ENCODE measurements at places on chromosomes 3 and 15. TPM values are rescaled to one million over a fixed set of nuclear protein-coding genes. Genes with fewer than 3 reads are reported as not detected.

NR1I2 gene
- total RNA-seq, result not detected

CORO2B gene
- total RNA-seq, result 2.0 TPM

ITPKA gene
- not detected for total RNA-seq

HRG gene
- not detected for total RNA-seq

DZIP1L gene
- total RNA-seq, result 1.2 TPM

GABRA5 gene
- not detected for total RNA-seq

CAPN3 gene
- total RNA-seq, result 268 TPM

GRM2 gene
- total RNA-seq, result 0.15 TPM

GRM7 gene
- not detected for total RNA-seq

GOLGA8R gene
- 1.8 TPM for total RNA-seq

EPHB3 gene
- 1.2 TPM for total RNA-seq

MYL3 gene
- total RNA-seq, result 395 TPM

TGM4 gene
- not detected for total RNA-seq

RBMS3 gene
- total RNA-seq, result 28.1 TPM

PPP1R14D gene
- not detected for total RNA-seq

AADAC gene
- total RNA-seq, result not detected

PLA2G4D gene
- not detected for total RNA-seq

CCDC80 gene
- 53.5 TPM for total RNA-seq

DLL4 gene
- total RNA-seq, result 9.9 TPM

SOX2 gene
- not detected for total RNA-seq

SEMA5B gene
- total RNA-seq, result 0.27 TPM

GAP43 gene
- total RNA-seq, result 0.36 TPM

MESP1 gene
- total RNA-seq, result 33.6 TPM

EAF2 gene
- 1.5 TPM for total RNA-seq

AGTR1 gene
- 3.1 TPM for total RNA-seq

NPTN gene
- total RNA-seq, result 32.0 TPM

CNTN3 gene
- total RNA-seq, result 0.08 TPM

ERICH6 gene
- total RNA-seq, result not detected

HSPBAP1 gene
- total RNA-seq, result 17.6 TPM

OR5K2 gene
- total RNA-seq, result not detected

TMEM212 gene
- total RNA-seq, result not detected

CIB2 gene
- total RNA-seq, result 2.4 TPM

CKMT1A gene
- total RNA-seq, result not detected

EFCC1 gene
- 0.48 TPM for total RNA-seq

PLIN1 gene
- 6.3 TPM for total RNA-seq

KLHL40 gene
- total RNA-seq, result 241 TPM

AMIGO3 gene
- total RNA-seq, result 0.36 TPM

OIP5 gene
- 0.89 TPM for total RNA-seq

HHLA2 gene
- not detected for total RNA-seq

MYLK gene
- total RNA-seq, result 13.7 TPM

HTR3E gene
- not detected for total RNA-seq

STRIT1 gene
- total RNA-seq, result 714 TPM

THRB gene
- total RNA-seq, result 31.4 TPM

LDHAL6B gene
- total RNA-seq, result not detected

PLCL2 gene
- 16.4 TPM for total RNA-seq

ARNT2 gene
- 12.2 TPM for total RNA-seq

CRYGS gene
- 0.37 TPM for total RNA-seq

GPR62 gene
- total RNA-seq, result 0.45 TPM

CHAC1 gene
- total RNA-seq, result 14.9 TPM

GUCA1C gene
- not detected for total RNA-seq

GP5 gene
- not detected for total RNA-seq

TUSC7 gene
- not detected for total RNA-seq

CASR gene
- total RNA-seq, result not detected

MUC4 gene
- total RNA-seq, result 0.02 TPM

POTEB2 gene
- total RNA-seq, result not detected

IL17RD gene
- total RNA-seq, result 1.6 TPM

GPR149 gene
- total RNA-seq, result not detected

LSMEM2 gene
- 0.84 TPM for total RNA-seq

CCDC9B gene
- 161 TPM for total RNA-seq
